CD4-positive, alpha-beta T cell (primary cell): ENCODE measurements at places on chromosomes 2 and 18.

- no peak for DNase-seq
Measured at GRCh38 chr2:164127971-164128527, 392.2 kb upstream of the FIGN start.

DNA sequence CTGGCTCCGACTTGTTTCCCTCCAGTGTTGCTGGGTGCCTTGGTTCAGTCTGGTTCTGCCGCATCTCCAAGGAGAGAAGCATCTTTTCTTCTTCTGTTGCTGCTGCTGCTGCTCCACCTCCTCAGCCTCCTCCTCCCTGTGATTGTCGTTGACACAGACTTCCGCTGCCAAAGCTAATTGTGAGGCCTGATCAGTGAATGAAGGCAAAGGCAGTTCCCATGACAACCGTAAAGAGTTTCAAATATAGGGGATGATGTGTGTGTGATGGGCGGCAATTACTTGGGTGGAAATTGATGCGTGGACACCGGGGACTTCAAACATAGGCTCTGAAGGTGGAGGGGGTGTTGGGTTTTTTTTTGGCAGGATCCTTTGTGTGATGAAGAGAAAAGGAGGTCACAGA, 13.7 kb downstream of the TET3 start:
- DNase-seq, result no peak

- no peak for DNase-seq
Measured at GRCh38 chr2:213046431-213046830, 105.0 kb downstream of the IKZF2 start.

DNA sequence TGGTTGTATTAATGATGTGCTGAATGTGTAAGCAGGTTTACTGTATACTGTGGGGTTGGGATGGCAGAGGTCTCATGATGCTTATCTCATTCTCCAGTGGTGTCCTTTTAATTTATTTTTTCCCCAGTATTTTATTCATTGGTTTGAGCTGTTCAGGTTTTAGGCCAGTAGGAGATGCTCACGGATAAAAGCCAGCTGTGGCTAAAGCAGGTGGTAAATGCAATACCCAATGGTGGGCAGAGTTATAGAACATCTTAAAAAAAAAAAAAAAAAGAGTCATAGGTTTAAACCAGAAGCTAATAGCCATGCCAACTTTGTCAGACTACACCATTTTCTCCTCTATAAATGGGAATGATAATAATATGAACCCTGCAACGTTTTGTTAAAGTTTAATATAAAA, 57.8 kb upstream of the NEUROD1 start:
- DNase-seq, result no peak

DNA sequence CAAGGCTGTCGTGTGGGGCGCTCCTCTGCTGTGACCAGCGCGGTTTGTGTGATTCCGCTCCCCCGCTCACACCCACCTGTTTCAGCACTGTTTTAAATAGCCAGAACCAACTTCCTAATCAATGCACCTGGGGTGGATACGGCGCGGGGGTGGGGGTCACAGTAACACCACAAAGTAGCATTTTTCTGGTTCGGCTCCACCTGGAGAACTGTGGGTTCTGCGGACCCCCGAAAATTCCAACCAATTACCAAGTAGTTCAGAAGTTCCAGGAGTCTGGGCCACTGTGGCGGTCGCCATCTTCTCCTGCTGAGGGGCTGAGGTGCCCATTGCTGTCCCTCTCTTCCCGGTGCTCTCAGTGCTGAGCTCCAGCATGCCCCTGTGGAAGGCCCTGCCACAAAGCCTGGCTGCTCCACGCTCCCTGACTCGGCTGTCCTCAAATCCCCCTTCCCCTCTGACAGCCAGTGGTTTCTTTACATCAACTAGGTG, 79.4 kb downstream of the GFPT1 start:
- no peak for DNase-seq

- no peak for DNase-seq
Measured at GRCh38 chr2:201072201-201072530, 365 bp downstream of the NDUFB3 start.

GRCh38 chr2:172655091-172655837, 80.4 kb upstream of the RAPGEF4 start:
- no peak for DNase-seq

GRCh38 chr2:172806996-172807395, 71.4 kb downstream of the RAPGEF4 start:
- no peak for DNase-seq

- no peak for DNase-seq
Measured at GRCh38 chr2:102063941-102064678, 72.3 kb downstream of the IL1R2 start.

- DNase-seq, result no peak
Measured at GRCh38 chr2:184689638-184690037, 91.3 kb downstream of the ZNF804A start.

GRCh38 chr2:48906633-48907032, 151.1 kb upstream of the LHCGR start:
- DNase-seq, result no peak

GRCh38 chr2:24721470-24721869, 71.7 kb downstream of the PTRHD1 start:
- no peak for DNase-seq

DNA sequence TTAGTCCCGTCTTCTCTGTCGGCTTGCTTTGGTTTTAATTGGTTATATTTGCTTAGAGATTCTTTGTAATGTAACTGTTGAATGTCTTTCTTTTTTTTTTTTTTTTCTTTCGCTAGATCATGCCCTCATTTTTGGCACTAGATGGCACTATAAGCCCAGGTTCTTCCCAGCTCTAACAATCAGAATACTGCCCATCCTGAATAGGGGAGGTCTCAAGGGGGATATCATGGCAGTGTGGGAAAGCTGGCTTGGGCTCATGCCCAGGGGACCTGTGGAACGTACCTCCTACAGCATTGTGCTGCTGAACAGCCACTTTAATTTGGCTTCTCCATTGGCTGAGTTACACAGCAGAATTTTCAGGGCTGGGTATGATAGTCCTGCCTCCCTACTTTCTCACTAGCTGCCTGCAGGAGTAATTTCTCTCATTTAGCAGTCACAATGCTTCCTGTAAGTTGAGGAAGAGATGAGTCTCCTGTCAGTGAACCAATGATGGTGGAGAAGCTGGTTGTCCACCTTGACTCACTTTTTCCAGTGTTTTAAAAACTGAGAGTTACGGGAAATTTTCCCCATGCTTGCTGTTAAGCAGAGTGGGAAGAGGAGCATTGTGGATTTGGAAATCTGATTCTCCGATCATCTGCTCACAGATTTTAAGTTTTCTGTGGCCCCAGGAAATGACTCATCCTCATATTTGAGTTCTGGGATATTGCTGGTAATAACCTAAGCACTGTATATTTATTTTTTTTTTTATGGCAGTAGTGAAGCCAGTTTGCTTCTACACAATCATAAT, 47.2 kb downstream of the RAD51AP2 start:
- no peak for DNase-seq

DNA sequence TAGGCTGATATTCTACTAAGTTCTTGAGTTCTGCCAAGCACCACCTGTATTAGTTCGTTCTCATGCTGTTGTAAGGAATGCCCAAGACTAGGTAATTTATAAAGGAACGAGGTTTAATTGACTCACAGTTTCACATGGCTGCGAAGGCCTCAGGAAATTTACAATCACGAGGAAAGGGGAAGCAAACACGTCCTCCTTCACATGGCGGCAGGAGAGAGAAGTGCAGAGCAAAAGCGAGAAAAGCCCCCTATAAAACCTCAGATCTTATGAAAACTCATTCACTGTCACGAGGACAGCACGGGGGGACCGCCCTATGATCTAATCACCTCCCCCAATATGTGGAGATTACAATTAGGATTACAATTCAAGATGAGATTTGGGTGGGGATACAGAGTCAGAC, 47.7 kb upstream of the YWHAQ start:
- no peak for DNase-seq

GRCh38 chr18:72675394-72675793, 131.3 kb upstream of the CBLN2 start:
- no peak for DNase-seq

- DNase-seq, result no peak
Measured at GRCh38 chr2:159137511-159138241, 148.8 kb downstream of the WDSUB1 start.

DNA sequence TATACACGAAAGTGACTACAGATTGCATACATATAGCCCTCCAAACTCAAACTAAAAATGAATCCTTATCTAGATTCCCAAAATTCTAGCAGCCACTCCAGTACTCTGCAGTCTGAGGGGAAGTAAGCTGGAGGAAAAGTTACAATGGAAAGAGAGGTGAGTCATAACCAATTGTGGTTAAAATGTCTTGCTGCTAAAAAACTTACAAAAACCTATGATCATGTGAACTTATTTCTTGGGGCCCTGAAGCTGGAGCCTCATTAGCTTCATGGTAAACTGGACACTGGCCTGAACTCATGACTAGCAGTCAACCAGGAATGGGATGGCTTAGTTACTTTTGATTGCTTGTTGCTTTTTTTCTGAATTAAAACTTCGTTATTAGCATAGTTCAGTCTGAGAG, 175.9 kb downstream of the SLC4A3 start:
- DNase-seq, result no peak

DNA sequence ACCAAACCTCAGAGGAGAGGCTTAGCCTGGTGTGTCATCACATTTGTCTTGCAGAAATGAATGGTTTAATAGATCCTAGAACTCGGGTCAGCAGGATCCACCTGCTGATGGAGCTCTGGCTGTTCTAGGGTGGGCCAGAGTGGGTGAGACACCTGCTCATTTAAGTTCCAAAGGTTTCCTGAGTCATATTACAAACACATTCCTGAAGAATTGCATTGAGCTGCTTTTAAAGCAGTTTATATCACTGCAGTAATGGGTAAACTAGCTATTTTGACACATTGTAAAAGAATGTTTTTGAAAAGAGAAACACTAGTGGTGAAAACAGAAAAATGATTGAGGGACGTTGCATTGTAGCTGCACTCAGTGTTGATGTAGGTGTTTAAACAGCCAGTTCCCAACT, 175.3 kb upstream of the TCF4 start:
- no peak for DNase-seq

DNA sequence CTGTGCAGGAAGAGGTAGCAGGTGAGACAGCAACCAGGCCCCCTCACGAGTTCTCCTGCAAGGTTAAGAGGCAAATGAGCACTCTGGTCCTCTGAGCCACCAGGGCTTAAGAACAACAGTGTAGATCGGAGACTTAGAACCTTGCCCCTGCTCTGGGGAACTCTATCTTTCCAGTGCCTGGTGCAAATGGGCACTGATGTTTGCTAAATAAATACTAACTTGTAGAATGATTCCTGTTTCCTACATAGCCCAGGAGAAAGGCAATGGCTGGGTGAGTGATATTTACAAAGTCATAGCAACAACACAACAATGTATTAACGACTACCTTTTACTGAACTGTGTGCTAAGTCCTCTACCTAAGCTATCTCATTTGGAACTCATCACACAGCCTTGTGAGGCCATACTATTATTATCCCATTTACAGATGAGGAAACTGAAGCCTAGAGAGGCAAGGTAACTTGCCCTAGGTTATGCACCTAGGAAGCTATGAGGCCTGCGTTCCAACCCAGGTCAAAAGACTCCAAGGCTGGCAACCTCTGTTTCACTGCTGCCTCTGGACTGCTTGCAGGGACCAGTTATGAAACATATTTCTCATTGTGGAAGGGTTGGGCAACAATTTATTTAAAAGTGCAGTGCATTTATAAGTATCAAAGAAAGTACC, 4.3 kb downstream of the ATP8B1 start:
- DNase-seq, result no peak

DNA sequence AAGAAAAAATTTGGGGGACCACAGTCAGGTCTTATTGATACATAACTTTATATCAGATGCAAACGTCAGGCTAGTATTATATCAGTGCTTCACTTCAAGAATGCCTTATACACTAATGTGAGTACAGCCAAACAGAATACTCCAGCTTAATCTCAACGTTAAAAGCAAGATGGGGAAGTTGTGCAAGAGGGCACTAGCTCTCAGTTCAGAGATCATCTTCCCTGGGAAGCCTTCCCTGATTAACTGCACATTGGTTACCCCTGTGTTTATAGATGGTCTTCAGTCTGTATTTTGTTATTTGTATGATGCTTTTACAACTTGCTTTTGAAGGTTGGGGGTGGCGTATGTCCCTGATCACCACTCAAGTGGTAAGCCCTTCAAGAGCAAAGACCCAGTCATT, 11.4 kb downstream of the EPAS1 start:
- DNase-seq, result no peak

GRCh38 chr2:241849616-241850543, 8.8 kb downstream of the PDCD1 start:
- no peak for DNase-seq

DNA sequence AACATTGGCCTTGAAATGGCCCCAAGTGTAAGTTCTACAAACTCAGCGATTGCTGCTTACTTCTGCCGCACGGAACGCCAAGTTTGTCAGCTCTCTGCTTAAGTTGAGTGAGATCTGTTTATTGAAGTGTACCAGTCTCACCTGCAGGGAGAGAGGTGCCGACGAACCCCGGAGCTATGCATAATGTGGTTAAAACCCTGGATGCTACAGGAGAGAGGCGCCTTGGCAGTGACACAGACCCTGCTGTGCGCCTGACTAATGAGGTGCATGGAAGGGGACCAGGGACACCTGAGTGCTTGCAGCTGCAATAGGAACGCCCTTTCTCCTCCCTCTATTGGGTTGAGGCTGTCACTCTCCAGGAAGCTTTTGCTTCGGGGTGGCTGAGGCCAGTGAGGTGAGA, 979 bp downstream of the SLC9A2 start:
- no peak for DNase-seq

DNA sequence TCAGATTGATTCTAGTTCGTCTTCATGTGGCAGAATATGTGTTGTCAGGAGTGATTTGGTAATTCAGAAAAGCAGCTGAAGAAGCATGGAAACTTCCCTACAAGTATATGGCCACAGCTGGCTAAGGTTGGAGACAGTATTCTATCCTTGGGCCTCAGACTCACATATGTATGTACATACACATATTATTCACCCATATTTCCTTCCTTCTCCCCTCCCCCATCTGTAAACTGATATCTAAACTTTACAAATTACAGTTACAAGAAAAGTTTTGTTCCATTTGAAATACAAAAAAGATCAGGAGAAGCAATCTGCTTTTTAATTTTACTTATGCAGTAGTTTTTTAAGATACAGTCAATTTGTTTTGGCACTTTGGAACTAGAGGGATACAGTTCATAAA, 3.1 kb downstream of the SP3 start:
- no peak for DNase-seq

GRCh38 chr18:78241535-78242253, 737.9 kb upstream of the SALL3 start:
- DNase-seq, result no peak

DNA sequence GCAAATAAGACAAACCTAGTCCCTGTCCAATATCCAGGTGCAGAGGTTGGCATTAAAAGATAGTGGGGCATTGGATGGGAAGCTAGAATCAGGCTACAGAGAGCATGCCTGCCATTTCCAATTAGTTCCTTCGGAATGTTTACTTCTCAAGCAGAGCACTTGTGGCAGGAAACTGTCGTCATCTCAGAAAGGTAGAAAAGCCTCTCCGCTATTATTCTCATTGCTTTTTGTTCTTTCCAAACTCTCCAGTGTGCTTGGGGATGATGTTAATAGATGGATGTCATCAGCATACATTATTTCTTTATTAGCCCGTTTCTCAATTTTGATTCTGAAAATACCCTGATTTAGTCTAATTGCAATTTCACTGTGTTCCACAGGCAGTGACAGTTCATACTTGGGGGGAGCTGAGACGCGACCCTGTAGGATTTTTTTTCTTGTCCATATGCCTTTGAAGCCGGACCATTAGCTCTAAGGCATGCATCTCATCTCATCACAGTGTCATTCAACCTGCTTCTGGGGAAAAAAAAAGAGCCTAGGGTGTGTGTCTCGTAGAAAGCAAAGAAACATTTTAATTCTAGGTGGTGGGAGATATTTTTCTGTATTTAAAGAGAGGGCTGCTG, 7.7 kb downstream of the ASB18 start:
- DNase-seq, result no peak
